ENCODE measurements at places on chromosomes 6 and 20.
A peak's percentile ranks its signal among the peaks of the same experiment; 100 is the strongest.

- no peak for DNase-seq
These were observed 270.3 kb downstream of the LAMA2 start for GRCh38 chr6:129153257-129153656.

- no peak for DNase-seq
These were observed 243.7 kb upstream of the RREB1 start for GRCh38 chr6:6863970-6864639.

DNA sequence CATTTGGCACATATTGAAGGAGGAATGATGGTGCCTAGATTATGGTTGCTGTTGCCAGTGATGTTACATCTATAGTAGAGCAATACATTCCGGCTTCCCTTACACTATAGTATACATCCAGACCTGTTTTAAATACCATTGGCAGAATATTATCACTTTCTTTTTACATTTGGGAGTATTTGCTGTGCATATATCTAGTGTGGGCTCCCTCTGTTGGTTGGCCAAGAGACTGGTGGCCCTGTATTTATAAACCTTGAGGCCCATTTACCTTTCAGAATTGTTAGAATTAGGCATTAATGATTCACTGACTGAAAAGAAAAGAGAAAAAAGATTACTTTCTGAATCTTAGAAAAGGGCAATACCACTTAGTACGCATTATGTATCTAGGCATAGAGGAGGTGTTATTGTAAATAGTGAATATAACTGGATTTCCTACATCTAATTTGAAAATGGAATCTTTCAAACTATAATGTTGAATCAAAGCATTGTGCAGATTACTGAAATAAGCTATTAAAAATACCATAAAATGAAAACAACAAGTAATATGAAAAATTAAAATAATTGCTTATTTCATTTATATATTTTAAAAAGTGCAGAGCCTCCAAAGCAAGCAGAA, 628.8 kb upstream of the MAN1A1 start:
- no peak for DNase-seq

DNA sequence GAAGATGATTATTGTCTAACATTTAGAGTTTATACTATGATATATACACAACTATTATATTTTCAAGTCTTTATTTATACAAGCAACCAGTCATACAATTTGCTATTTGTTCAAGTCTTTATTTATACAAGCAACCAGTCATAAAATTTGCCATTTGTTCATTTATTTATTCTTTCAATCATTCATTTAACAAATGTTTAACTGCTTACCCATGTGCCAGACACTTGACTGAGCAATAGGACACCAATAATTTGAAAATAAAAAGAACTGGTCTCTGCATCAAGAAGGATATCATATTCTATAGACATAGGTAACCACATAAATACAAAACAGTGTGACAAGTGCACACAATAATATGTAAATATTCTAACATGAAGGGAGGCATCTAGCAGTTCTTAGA, 20.3 kb downstream of the GRIK2 start:
- DNase-seq: no peak

GRCh38 chr6:119355157-119355556, 5.6 kb upstream of the MAN1A1 start:
- DNase-seq: no peak

DNA sequence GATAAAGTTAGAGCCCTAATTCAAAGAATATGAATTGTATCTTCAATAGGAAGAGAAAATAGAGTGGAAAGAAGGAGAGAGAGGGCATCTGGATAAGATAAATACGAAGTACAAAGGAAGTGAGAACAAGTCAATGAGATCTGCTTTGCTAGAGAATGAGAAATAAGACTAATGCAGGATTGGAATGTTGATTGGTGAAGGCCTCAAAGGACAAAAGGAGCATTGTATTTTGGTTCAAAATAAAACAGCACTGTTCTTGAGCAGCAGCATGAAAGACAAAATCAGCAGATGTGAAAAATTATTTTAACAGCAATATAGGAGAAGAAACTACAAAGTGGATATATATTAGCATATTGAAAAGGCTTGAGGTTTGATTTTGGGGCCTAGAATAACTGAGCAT, 5.1 kb upstream of the TMEM244 start:
- DNase-seq: no peak

GRCh38 chr6:110399219-110400071, 15.9 kb downstream of the DDO start:
- DNase-seq: no peak

GRCh38 chr6:139364302-139364981, 10.0 kb downstream of the CITED2 start:
- no peak for DNase-seq

GRCh38 chr6:131205481-131206244, 70.4 kb downstream of the AKAP7 start:
- no peak for DNase-seq

- DNase-seq: no peak
These were observed 32.7 kb downstream of the ACSS1 start for GRCh38 chr20:25025091-25025861.

- DNase-seq: no peak
These were observed 109.4 kb upstream of the MYLIP start for GRCh38 chr6:16019462-16019861.

GRCh38 chr6:151609146-151609902, 115.5 kb downstream of the CCDC170 start:
- DNase-seq: no peak

GRCh38 chr6:111291336-111292259, 191.4 kb downstream of the REV3L start:
- DNase-seq: no peak

- DNase-seq: no peak
These were observed 31.9 kb downstream of the SERPINB6 start for GRCh38 chr6:2939315-2940009.

DNA sequence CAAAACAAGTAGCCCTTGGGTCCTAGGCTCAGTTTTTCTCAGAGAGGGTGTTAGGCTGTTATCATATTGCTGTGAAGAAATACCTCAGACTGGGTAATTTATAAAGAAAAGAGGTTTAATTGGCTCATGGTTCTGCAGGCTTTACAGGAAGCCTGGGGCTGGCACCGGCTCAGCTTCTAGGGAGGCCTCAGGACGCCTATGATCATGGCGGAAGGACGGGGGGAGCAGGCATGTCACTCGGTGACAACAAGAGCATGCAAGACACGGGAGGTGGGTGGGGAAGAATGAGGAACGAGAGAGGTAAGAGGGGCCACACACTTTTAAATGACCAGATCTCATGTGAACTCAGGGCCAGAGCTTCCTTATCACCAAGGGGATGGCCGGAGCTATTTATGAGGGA, 26.9 kb downstream of the CDH26 start:
- DNase-seq: no peak

DNA sequence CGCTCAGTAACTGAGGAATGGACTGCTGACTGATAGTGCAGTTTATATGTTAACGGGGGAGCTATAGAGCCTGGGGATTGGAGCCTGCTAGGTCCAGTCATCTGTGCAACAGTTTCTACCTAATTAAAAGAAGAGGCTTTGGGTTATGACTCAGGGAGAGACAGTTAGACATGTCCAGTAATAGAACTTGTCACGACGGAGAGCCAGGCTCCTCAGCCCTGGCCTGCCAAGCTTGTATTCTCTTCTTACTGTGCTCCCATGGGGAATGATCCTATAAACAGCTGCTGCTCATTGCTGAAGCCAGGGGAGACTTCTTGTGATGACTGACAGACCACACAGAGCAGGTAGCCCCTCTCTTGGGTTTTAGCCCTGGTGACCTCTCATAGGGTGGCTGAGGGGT, 69.3 kb downstream of the SYNJ2 start:
- DNase-seq: no peak

- no peak for DNase-seq
These were observed 44.0 kb upstream of the PIM1 start for GRCh38 chr6:37125774-37126492.

GRCh38 chr6:97136626-97137358, 146.2 kb downstream of the MMS22L start:
- DNase-seq: no peak

DNA sequence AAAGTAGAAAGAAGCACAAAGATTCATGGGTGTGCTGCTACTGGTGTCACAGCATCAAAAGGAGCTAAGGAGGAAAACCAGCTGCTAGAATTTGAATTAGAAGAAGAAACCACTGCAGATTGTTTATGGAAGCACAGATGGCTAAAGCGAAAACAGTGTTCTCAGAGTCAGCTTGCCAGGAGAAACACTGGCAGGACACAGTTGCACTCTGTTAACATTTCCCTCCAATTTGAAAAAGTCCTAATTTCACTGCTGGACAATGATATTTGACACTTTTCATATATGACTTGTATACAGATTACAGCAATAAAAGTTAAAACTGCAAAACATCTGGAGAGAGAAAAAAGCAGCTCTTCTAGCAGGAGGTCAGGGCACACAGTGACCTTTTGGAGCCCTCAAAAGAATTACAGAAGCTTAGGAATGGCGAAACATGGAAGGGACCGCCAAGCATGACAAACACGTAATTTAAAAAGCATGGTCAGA, 314.5 kb downstream of the COL12A1 start:
- DNase-seq: no peak

- DNase-seq: no peak
These were observed 1.1 kb upstream of the RPS12 start for GRCh38 chr6:132813173-132813856.

- DNase-seq: no peak
These were observed 97.4 kb downstream of the THBS2 start for GRCh38 chr6:169156108-169156792.

GRCh38 chr20:59386809-59387208, 86.4 kb downstream of the EDN3 start:
- no peak for DNase-seq

GRCh38 chr6:131982740-131983259, 31.6 kb upstream of the CCN2 start:
- DNase-seq: no peak

DNA sequence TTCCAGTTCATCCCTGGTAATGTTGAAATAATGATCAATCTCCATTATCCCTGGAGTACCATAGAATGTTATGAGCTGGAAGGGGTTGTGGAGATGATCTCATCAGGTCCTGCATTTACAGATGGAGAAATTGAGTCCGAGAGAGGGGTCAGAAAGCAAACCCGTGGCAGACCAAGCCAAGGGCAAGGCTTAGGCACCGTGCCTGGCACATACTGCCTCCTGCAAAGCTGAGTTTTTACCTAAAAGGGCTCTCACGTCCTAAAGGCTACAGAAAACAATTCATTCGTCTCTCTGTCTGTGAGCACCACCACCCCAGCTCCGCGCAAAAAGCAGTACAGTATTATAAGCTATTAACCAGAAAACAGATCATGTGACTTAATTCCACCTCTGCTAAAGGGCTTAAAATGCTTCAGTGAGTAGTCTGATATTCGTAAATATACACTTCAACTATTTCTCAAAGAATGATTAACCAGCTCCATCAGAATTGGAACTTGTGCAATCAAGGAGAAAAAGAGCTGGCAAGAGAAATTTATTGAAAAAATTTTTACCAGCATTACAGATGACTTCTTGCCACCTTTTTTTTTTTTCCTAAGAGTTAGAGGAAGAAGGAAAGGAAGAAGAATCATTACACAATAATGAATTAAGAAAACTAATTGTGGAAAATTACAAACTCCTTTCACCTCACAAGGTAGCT, 3.4 kb upstream of the PARD6B start:
- peak; percentile 75 for DNase-seq

DNA sequence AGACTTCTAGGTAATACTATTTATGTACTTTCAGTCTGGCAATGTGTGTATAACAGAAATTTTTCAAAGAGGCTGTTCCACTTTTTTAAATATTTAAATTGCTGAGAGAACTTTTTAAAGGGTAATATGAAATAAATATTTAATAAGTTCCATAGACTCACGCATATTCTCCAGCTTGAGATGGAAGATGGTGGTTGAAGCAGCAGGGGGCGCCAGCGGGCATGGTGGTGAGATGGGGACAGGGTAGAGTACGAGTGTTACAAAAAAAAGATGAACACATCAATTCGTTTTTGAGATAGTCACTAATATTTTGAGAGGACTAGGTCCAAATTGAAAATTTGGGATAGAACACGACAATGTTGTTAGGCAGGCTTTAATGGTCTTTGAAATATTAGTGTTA, 68.4 kb downstream of the RSPO3 start:
- no peak for DNase-seq

DNA sequence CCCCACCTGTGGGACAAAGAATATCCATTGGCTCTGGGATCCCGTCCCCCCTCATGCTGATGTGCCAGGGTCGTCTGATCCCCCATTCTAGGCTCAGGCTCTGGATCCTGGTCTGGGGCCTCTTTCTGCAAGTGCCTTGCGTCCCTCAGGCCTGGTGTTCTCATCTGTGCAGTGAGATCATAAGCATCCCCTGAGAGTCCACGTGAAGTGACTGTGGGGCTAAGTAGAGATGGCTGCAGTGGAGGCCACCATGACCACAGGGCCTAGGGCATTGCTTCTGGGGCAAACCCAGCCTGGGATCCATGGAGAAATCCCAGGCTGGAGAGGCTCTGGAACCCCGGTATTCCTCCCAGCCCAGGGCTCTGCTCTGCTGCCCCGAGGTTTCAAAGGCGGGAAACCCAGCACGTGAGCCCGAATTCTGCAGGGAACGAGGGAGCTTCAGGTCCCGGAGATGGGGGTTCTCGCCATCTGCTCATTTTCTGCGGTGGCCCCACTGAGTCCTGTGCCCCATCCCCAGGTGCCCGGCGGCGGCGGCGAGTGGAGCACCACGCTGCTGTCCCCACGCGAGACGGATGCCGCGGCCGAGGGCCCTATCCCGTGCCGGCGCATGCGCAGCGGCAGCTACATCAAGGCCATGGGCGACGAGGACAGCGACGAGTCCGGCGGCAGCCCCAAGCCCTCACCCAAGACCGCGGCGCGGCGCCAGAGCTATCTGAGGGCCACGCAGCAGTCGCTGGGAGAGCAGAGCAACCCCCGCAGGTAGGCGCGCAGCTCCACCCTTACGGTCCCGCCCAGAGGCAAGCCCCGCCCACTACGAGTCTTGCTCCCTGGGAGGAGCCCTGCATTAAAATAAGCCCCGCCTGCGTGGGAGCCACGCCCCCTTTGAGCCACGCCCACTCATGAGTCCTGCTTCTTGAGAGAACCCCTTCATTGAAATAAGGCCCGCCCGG, 105.5 kb upstream of the MYL9 start:
- no peak for DNase-seq

- no peak for DNase-seq
These were observed 712 bp downstream of the RXRB start for GRCh38 chr6:33199687-33200218.

GRCh38 chr20:35893942-35894341, 60.4 kb downstream of the SCAND1 start:
- DNase-seq: no peak

- DNase-seq: peak; percentile 2
These were observed 45.2 kb downstream of the THEMIS start for GRCh38 chr6:127855542-127856159.

- DNase-seq: no peak
These were observed 1.4 kb downstream of the IL22RA2 start for GRCh38 chr6:137171824-137172733.

- DNase-seq: no peak
These were observed 15.4 kb upstream of the IER3 start for GRCh38 chr6:30759575-30760239.

- no peak for DNase-seq
These were observed 45.6 kb downstream of the NFATC2 start for GRCh38 chr20:51496964-51497363.

DNA sequence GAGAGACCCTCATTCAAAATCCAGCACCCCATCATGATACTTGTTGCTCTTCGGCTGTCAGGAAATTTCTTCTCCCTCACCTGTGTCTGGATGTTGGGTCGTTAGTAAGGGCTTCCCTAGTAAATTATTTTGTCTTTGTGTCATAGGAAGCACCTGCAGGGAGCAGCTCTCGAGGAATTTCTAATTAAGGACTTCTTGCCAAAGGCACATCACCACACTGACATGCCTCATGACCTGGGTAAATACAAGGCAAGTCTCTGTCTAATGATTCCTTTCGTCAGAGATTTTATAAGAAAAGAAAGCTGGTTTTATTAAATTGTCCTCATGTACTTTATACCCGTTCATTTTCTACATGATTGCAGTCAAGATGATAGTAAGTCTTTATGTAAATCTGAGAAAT, at the start of gene NOX3:
Gene NOX3, minus strand, starts transcription at position 74 of the 400 bp plus-strand sequence. Its CDS starts 39 bp downstream, at position 35.
- DNase-seq: no peak

Measured in forelimb muscle (tissue), 1 donor.